ENCODE measurements at places on chromosomes 16 and 17.

DNA sequence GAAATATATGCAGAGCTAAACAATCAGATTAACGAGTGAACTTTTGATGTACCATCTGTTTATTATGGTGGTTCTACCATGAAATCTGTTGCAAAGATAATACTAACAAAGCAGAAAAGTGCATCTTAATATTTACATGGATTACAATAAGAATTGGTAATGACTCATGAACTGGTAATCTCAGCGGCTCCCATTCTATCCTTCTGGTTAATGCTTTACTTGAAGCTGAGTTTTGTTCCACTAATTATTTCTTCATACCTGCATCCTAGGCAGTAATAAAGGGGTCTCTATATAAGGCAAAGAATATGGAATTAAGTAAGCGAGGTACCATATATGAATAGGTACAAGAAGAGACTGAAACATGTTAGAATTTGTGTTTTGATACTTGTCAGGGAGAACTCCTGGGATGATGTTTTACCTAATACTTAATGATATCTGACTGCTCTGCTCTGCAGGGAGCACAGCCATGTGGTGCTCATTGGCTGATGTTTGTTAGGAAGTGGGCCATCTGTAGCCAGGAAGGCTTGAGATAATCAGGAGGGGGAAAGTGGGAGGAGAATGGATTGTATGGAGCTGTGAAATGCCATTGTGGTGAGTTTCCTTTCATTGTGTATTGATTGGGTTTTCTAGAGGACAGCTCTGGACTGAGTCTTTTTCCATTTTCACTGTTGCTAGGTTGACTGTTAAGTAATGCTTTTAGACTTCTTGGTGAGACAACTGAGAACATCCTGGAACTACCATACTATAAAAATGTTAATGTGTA lies 52.6 kb downstream of the MAP2K6 start:
- DNase-seq = no peak

GRCh38 chr16:66007717-66008116 lies 358.8 kb upstream of the CDH5 start:
- no peak for DNase-seq

DNA sequence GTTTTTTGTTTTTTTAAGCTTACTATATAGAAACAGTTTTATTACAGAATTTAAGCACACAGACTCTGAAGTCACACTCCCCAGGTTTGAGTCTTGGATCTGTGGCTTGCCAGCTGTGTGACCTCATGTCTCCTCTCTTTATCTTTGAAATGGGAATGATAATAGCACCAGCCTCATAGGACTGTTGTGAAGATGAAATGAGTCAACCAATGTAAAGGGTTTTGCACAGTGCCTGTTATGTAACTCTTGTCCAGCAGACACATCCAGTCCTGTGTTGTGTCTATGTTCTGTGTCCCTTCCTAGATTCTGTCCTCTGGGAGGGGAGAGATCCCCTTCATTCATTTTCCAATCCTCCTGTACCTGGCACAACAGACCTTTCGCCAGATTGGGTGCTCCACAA lies 3.1 kb upstream of the CPD start:
- DNase-seq = no peak

GRCh38 chr16:88543230-88543813 lies 26.9 kb upstream of the ZC3H18 start:
- DNase-seq = no peak

GRCh38 chr17:50026837-50027171 lies 29.1 kb upstream of the ITGA3 start:
- DNase-seq = no peak

- DNase-seq = no peak
These were observed 29.0 kb downstream of the SLC25A10 start for GRCh38 chr17:81741049-81741593.

GRCh38 chr17:76872221-76872873 lies 4.1 kb downstream of the MGAT5B start:
- DNase-seq = no peak

DNA sequence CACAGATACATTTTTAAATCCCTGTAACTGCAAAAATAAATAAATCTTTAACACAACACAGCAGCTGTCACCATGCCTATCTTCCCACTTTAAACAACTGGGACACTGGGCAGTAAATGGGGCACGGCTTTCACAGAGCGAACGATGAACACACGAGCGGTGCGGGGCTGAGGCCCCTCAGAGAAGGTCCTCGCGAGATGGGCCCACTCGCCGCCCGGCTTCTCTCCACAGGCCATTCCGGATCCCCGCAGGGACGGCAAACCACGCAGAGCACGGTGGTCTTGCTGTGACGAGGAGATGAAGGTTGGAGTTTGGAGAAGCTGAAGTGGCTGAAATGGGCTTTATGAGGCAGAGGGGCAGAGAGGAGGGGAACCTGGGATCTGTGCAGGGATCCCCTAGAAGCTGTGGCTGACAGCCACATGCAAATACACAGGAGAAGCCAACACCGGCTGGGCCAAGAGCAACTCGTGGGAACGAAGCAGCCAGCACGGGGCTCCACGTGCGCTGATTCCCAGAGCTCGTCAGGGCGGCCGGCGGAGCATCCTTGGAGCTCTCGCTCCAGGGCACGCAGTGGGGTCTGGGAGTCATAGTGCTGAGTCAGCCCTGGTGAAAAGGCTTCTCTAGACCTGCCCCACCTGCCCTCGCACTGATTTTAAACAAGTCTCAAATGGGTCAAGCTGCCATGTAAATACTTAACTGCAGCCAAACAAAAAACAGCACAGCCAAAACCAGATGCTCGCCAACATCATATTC lies 31.7 kb downstream of the CCDC57 start:
- DNase-seq = no peak

- no peak for DNase-seq
These were observed 4.0 kb downstream of the PRKCA start for GRCh38 chr17:66306446-66306845.

DNA sequence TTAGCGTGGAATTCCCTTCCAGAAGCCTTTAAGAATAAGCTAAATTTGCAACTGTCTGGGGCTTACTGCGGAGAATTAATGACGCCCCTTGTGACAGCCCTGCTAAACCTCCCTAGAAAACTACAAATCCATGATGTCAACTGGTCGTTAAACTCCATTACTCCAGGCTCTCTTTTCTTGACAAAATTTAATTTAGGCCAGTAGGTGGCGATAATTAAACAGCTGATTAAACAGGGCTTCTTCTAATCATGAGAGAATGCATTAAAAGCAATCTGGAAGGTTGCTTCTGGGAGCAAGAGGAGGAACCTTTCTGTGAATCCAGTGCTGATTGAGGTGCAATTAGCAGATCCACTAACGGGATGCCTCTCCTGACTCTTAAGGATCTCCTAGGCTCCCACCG lies 8.1 kb upstream of the NLRP1 start:
- no peak for DNase-seq

DNA sequence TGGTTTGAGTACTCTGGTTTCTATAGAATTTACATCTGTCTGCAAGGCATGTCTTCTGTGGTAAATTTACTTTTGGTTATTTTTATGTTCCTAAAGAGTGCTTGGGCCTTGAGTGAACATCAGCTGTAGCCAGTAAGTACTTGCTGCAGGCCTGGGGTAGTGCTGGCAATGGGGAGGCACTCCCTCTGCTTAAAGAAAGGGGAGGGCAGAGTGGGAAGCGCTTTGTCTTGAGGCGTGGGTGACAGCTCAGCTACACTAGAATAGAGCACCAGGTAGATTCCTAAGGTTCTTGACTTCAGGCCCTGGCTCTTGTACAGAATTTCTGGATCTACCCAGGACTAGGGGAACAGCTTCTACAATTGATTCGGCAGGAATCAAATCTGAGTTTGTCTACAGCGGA lies 50.6 kb downstream of the MPHOSPH6 start:
- no peak for DNase-seq

GRCh38 chr17:4901648-4902344 lies 1.1 kb downstream of the CHRNE start:
- no peak for DNase-seq

DNA sequence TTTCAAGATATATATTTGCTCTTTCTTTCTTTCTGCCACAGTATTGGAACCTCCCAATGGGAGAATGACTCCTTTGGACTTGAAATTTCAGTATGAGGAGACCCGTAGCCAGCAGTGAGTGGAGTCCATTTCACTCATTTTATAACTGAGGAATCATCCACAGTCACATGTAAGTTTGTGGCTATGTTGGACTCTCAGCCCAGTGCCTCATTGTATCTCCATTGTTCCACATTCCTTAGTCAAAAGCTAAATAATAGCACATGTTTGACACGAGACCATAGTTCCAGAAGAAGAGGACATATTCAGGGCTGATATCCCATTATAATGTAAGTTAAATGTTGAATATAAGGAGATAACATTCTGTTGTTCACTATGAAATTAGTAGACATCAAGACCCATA lies 12.7 kb upstream of the SPAG9 start:
- DNase-seq = no peak

GRCh38 chr17:76384222-76384986 lies at the start of gene SPHK1:
Gene SPHK1 (plus strand): TSS chr17:76384609. CDS start chr17:76385645, 1,036 bp downstream.
- DNase-seq = no peak

- no peak for DNase-seq
These were observed 57.9 kb upstream of the FOXF1 start for GRCh38 chr16:86452451-86452850.

All from thoracic aorta (tissue), 2 donors.